Mesothelial cell of epicardium (in vitro differentiated cells): ENCODE measurements at places on chromosomes 6 and 20.

DNA sequence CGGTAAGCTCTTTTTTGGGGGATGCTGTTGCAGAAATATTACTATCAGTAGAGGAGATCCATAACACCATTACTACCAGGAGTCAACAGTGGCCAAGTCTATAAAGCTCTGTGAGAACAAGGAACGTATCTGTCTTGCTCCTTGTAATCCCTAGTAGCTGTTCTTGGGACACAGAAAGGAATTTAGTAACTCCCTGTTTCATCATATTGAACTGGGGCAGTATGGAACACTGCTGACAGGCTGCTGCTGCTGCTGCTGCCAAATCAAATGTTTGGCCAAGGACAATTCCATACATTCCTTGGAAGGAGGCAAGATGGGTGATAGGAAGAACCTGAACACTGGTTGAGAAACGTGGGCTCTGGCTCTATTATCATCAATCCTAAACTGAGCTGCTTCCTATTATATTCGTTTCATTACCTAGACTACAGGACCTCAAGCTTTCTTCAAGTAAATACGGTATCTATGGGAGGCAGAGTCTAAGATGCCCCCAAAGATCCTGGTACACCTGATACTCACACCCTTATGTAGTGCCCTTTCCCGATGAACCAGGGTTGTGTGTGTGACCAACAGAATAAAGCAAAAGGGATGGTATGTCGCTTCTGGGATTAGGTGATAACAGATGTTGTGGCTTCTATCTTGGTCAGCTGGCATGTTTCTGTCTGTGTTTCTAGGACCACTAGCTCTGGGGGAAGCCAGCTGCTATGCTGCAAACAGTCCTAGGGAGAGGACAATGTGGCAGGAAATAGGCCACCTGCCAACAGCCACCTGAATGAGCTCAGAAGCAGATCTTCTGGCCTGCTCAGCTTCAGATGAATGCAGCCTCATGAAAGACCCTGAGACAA is 39.5 kb downstream of the ELOVL5 start:
- DNase-seq: no peak

GRCh38 chr6:45630314-45630713 is 252.6 kb upstream of the SUPT3H start:
- DNase-seq: no peak

DNA sequence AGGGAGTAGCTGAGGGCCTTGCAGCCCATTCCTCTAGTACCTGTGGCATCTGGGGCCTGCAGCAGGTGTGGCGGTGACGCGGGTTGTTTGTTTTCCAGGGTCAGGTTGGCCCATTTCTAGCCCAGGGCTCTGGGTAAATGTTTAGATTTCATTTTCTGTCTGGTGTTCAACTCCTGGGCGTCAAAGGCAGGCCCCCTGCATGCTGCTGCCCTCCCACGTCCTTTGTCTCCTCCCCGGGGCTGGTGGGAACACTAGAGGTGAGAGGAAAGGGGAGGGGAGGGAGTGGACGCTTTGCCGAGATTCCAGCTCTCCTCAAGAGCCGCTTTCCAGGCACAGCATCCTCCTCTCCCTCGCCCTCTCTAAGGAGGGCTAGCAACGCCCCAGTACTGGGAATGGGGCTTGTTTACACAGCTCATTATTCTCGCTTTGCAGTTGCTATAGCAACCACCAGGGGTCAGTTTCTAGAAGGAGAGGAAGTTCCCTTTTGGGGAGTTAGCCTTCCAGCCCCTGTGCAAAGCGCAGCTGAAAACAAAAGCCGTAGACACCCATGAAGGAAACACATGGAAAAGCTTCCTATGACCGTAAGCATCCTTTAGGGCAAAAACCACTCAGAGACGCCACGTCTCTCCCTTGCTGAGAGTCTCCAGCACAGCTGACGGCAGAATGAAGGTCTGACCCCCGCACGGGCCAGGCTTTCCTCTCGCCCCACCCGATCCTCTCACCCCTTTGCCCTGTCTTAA is 170.6 kb downstream of the LY86 start:
- DNase-seq: no peak

GRCh38 chr6:94446120-94446519 is 1026.8 kb upstream of the EPHA7 start:
- DNase-seq: no peak

GRCh38 chr20:22924949-22925612 is 110.0 kb upstream of the SSTR4 start:
- DNase-seq: no peak

DNA sequence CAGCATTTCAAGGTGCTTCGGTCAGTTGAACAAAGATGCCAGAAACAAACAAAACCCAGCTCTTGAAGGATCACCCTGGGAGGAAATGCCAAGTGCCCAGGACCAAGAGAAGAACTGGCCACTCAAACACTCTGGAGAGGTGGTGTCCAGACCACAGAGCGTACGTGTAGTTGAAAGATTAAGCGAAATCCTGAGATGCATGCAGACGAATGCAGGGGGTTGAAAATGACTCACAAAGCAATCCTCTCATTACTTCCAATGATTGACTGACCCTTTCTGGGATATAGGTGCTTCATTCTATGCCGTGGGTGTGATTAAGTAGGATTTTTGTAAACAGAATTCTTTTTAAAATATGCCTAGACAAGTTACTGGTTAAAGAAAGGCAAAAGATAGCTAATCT is 71.5 kb upstream of the ATXN1 start:
- no peak for DNase-seq

GRCh38 chr6:4382362-4382853 is 247.0 kb upstream of the ECI2 start:
- no peak for DNase-seq

DNA sequence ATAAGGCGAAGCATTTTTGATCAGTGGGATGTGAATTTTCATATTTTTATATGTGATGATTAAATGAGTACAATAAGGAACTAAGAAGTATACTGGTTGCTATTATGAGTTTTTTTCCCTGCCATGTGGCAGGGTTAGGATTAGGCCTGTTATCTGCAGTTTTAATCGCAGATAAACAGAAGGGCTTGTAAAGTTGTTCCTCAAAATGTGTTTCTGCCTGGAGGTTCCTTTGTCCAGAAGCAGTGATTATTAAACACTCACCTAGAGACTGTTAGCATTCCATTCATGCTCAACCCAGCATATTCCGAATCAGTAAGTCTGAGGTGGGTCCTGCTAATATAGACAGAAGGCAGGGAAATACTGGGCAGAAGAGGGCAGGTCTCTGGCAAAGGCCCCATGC is 316.0 kb downstream of the CLIC5 start:
- no peak for DNase-seq

DNA sequence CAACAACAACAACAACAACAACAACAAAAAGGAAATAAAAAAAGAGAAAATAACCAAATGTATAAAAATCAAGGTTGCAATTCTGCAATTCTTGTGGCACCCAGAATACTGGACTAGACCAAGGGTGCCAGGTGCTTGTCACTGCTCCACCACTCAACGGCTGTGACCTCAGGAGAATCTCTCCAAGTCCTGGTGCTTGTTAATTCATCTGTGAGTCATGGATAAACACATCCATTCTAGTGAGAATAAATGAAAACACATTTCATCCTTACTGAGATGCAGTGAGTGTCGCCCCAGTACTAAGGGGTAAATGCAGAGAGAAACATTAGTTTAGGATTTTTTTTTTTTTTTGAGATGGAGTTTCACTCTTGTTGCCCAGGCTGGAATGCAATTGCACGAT is 32.0 kb downstream of the HLA-C start:
- no peak for DNase-seq

DNA sequence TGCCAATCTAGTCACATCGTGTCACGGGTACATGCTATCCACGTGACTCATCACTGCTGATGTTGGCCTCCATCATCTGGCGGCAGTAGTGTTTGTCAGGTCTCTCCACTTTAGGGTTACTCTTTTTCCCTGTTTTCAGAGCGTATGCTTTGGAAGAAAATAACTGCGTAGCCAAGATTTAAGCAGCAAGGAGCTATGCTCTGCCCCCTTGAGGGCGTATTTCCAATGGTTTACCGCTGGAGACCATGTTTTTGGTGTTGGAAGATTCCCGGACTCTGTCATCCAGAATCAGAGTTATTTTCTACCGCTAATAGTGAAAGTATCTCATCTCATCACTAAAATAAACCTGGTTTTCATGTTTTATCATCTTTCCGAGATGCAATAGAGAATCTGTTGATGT is 306.5 kb downstream of the C6orf118 start:
- DNase-seq: no peak

GRCh38 chr6:142732790-142733189 is 212.2 kb downstream of the HIVEP2 start:
- DNase-seq: no peak

GRCh38 chr6:89321131-89321970 is 6.3 kb upstream of the GABRR2 start:
- DNase-seq: no peak

DNA sequence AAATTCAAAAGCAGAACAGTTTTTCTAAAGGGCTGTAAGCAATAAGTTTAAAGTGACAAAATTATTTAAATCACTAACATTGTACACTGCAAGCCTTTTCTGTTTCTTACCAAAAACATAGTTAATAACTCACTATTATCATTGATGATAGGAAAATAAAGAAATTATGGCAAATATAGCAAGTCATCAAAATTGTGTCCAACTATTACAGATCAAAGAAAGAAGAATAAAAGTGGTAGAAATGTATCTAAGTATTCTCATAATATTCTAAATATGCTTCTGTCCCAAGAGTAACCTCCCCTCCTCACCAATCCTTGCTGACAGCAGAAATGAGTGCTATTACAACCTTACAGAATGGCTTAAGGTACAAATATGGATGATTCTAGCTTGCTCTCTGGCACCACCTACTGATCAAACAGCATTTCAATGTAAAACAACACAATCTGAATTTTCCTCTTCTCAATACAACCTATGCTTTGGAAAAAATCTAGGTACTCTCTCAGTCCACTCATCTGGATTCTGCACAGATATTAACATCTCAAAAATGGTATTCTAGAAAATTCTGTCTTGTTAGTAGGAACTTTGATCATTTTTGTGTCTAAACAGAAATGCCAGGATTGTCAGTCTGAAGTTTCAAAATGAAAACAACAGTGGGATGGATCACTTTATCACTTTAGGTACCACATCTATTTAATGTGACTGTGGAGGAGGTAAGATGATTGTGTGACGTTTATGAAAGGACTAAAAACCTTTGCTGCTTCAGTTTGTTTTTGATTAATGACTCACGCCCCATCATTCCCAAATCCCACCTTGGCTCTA is 40.9 kb downstream of the ZFP64 start:
- DNase-seq: no peak

- no peak for DNase-seq
Observed at GRCh38 chr6:143803769-143804568, 39.2 kb upstream of the LTV1 start.

DNA sequence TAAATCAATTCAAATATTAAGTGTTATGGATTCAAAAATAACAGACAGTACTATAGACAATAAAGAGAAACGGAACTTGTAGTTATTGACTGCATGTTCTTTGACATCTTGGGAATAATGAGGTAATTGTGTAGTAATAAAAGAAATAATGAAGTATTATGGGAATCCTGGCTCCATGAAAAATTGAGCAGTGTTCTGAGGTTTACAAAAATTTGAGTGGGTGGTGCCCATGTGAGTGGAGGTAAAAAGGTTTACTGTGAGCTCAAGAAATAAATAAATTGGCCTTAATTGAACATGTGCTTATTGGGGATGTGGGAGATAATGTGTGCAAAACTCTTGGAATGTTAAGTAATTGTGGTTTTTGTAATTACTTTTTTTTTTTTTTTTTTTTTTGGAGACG is 1013.7 kb upstream of the GJE1 start:
- no peak for DNase-seq

DNA sequence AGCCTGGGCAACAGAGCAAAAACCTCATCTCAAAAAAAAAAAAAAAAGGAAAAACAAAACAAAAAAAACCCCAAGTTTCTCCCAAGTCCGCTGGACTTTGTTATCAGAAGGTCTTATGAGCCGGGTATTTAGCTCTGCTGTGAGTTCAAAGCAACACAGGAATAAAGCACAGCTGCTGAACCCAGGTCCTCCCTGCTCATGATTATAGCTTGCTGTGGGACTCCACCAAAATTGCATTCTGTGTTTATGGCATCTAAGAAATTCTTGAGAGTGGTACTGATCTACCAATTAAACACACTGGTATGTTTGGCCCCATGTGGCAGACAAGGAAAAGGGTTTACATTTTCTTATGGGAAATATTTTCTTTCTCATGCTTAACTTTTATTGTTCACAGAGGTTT is 93.6 kb upstream of the NEDD9 start:
- no peak for DNase-seq

DNA sequence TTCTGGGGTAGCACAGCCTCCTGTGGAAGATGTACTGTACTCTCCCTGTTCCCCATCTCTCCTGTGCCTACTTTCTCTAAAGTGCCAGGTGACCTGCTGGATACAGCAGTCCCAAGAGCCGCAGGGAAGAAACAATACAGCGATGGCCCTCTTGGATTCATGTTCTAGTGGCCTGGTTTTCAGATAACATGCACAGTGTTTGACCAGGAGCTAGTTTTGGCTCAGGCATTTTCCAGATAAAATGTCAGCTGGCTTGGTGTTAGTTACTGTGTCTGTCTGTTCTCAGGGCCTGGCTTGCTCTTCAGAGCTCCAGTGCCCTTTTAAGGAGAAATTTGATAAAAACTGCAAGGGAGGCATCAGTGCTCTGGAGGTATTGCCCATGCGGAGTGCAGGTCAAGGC is 41.3 kb downstream of the GABRR2 start:
- no peak for DNase-seq

DNA sequence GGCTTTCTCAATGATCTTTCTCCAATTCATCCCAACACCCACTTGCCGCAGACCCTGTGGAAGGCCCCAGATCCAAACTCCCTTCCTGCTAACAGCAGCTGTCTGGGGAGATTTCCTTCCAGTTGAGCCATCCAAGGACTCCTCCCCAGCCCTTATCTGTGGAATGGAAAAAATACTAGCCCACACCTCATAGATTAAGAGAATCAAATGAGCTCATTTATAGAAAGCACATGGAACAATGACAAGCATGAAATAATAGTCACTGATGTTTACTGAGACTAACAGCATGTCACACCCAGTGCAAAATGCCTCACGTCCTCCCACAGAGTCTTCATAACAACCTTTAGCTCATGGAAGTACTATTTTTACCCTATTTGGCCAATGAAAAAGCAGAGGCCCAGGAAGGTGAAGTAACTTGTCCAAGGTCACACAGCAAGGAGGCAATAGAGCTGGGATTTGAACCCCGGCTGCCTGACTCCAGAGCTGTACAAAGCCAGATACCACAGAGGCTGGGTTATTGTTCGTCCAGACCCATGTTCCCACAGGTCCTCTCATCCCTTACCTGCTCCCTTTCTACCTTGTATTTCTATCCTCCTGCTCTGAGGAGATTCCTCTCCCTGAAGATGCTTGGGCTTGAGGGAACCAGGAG is 23.4 kb upstream of the PTGIS start:
- no peak for DNase-seq

DNA sequence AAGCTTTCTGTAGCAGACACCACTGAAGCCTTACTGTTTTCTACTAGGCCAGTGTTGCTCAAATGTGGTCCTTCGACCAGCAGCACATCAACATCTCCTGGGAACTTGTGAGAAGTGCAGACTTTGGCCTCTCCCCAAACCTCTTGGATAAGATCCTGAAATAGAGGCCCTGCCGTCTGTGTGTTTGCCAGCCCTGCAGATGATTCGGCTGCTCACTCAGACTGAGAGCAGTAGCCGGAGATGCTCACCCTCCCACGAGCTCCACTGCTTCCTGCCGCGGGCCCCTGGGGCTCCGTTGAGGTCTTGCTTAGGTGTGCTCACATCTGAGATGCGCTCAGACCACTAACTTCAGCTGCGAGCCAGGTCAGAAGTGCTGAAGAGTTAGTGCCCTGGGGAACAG is 129.5 kb upstream of the SSTR4 start:
- DNase-seq: no peak
